ENCODE measurements at places on chromosomes 4 and X. TPM values are rescaled to one million over a fixed set of nuclear protein-coding genes. Genes with fewer than 3 reads are reported as not detected.

GRCh38 chr4:5845035-5845905 lies 47.6 kb downstream of the CRMP1 start:
- no peak for DNase-seq

Gene LRRC66
- 0.39 TPM for total RNA-seq

DNA sequence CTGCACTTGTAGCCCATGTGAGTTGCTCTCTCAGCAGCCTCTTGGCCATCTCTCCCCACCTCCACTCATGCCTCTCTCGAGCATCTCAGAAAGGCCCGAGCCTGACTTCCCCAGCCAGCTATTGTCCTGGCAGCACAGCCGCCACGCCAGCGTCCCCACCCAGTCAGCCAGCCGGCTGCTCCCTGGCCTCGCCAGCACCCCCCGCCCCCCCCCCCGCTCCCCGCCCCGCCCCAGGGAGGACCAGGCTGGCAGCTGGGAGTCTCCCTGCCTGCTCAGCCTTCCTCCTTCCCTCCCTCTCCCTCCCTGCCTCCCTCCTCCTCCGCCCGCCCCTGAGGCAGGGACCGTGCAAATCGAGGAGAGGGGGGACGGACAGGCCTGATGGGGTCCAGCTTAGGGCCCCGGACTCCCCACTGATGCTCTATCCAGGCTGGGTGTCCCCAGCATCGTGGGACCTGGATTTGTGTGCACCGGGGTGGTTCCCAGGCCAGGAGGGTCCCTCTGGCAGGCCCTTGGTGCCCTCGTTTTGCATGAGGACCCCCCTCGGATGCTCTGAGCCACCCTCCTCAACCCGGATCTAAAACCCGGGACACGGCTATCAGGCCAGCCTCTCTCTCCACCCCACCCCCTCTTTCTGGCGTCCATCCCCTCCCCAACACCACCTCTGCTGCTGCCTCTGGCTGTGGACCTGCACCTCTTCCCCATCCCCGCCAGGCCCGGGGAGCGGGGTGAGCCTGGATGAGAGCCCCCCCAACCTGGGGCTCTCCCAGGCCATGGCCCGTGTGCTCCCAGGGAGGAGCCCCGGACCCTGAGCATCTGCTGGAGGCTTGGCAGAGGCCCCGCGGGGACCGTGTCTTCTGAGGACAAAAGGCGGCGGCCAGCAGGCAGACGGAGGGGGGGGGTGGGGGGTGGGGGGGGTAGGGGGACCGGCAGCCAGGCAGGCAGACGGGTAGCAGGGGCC lies at the start of gene GPR173:
GPR173 (plus strand) TSS at position 621 of the 958 bp plus-strand sequence. CDS start 27,833 bp downstream, outside the sequence.
- DNase-seq, result no peak

- DNase-seq, result no peak
Measured at GRCh38 chr4:21554500-21554899, 394.1 kb downstream of the KCNIP4 start.

DNA sequence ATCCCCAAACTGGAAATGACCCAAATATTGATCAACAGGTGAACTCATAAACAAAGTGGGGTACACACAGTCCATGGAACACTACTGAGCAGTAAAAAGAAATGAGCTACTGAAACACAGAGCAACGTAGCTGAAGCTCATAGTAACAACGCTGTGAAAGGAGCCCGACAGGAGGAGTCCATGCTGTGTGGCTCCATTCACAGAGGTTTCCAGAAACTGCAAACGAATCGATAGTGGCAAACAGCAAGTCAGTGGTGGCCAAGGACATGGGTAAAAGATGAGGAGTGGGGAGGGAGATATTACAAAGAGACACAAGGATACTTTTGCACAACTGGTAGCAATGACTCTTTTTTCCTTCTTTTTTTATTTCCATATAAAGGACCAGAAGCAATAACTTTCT lies 90.4 kb downstream of the HAUS3 start:
- DNase-seq, result no peak

DNA sequence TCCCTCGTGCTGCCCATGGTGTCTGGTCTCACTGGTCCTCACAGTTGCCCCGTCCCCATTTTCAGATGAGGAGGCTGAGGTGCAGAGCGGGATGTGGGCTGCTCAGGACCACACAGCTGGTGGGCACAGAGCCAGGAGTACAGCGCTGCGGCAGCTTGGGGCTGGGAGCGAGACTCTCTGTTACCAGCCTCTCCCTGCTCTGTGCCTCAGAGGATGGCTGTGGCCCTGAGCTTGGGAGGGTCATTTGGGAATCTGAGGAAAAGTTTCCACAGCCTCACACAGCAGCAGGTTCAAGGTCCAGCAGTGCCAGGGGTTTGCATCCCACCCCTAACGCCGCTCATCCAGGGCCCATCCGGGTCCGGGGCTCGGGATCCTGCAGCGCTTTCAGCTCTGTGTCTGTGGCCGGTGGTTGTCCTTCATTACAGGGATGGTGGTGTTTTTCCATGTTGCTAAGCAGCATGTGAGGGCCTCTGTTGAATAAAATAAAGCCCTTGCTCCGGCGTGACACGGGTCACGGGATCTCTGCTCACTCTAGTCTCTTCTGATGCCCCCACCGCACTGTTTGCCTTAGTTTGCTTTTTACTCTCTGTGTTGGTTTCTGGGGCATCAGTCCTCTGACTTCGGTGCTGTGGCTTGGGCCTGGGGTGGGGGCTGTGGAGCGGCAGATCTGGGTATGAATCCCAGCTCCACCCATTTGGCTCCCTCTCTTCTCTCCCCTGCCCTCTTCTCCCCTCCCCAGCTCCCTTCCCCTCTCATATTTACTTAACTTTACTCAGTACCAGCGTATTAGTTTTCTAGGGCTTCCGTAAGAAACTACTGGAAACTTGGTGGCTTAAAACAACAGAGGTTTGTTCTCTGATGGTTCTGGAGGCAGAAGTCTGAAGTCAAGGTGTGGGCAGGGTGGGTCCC lies 6.5 kb downstream of the WFS1 start:
- DNase-seq, result no peak

DNA sequence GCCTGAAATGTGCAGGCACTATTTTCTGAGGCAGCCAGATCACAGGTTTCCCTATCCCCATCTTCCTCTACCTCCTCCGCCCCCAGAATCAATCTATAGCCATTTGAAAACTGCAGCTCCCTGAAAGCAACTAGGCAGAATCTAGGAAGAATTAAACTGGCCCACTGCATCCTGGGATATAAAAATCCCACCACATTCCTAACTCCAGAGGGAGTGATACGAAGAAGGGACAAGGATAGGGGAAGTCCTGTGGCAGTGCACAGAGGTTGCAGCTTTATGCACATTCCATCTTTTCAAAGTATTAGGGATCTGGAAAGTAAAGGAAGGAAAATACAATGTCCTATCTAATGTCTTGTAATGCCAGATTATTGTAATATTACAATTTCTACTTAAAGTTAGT lies 18.3 kb upstream of the HERC3 start:
- no peak for DNase-seq

Gene P2RY10
- 5.0 TPM for total RNA-seq

GRCh38 chrX:39509157-39509556 lies 588.6 kb downstream of the BCOR start:
- no peak for DNase-seq

Gene LAS1L
- total RNA-seq, result 22.4 TPM

Gene UGT2B17
- total RNA-seq, result not detected

DNA sequence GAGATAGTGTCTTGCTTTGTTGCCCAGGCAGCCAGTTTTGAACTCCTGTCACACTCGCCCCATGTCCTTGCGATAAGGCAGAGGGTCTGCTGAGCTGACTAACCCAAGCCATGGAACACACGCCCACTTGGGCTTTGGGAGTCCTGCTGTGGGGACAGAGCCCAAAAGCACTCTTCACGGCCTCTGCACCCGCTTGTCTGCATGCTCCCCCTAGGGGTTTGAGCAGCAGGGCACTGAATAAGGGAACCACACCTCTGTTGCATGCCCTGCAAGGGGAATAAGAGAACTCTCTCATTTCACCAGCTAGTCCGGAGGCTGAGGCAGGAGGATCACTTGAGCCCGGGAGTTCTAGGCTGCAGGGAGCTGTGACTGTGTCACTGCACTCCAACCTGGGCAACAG lies 166.0 kb downstream of the STAG2 start:
- DNase-seq, result no peak

DNA sequence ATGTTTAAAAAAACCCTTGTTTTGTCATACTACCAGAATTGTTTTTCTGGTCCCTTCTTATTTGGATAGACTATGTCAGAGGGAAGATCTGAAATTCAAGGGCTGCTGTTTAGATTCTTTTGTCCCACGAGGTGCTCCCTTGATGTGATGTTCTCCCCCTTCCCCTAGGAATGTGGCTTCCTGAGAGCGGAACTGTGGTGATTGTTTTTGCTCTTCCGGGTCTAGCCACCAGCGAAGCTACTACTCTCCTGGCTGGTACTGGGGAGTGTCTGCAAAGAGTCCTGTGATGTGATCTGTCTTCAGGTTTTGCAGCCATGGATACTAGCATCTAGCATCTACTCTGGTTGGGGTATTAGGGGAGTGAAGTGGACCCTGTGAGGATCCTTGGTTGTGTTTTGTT lies 271.1 kb downstream of the DCAF12L2 start:
- DNase-seq, result no peak

- no peak for DNase-seq
Measured at GRCh38 chr4:26719954-26720552, 136.2 kb downstream of the TBC1D19 start.
